ENCODE measurements at places on chromosomes 11 and 22. TPM values are rescaled to one million over a fixed set of nuclear protein-coding genes. Genes with fewer than 3 reads are reported as not detected.

- no peaks in the 10 kb centered on the region for H3K27me3 ChIP-seq
- H3K4me3 ChIP-seq, result no peak overlapping the region
- H3K36me3 ChIP-seq, result no peaks in the 10 kb centered on the region
- DNase-seq, result no peak
- no peak overlapping the region for H3K27ac ChIP-seq
Observed at GRCh38 chr11:74418509-74418895, 20.3 kb upstream of the PGM2L1 start.

Gene CARD16
- total RNA-seq, result 22.5 TPM

- no peaks in the 10 kb centered on the region for H3K36me3 ChIP-seq
- peak; percentile 62 for DNase-seq
- H3K27me3 ChIP-seq, result no peaks in the 10 kb centered on the region
- H3K4me3 ChIP-seq, result no peak overlapping the region
- no peaks in the 10 kb centered on the region for H3K4me1 ChIP-seq
Observed at GRCh38 chr11:2517386-2518064, 72.7 kb downstream of the KCNQ1 start.

Gene TMEM132A
- 3.6 TPM for total RNA-seq

Gene GUCY1A2
- 11.0 TPM for total RNA-seq

Gene OVOL1
- under 0.01 TPM for total RNA-seq

DNA sequence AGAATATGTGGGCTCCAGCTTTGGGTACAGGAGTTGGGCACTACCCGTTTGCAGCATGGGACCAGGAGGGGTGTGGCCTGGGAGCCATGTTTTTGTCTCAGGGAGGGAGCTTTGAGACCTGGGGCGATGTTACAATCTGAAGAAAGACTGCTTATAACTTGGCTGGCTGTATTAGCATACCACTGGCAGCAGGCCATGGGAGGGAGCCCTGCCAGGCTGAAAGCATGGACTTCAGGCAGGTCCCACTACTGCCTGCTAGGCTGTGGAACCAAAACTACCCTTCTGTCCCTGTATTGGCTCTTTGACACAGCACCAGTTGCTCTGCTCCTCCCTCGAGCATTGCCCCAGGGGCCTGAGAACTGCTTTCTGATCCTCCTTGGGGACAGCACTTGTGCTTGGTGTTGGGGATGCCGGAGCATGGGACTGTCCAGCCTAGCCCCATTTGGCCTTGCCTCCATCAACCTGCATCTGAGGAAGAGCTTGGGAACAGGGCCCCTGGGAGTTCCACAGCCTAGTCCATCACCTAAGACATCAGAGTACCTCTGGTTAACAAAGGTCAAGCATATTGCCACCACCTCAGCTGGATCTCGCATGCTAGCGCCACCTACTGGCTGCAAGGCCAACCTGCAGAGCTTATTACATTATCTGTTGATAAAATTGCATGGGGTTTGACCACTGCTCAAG, 217.4 kb downstream of the SBF2 start:
- peak; percentile 32 for DNase-seq
- H3K27me3 ChIP-seq, result no peaks in the 10 kb centered on the region
- no peaks in the 10 kb centered on the region for H3K4me1 ChIP-seq
- no peak overlapping the region for H3K27ac ChIP-seq
- no peaks in the 10 kb centered on the region for H3K36me3 ChIP-seq

DNA sequence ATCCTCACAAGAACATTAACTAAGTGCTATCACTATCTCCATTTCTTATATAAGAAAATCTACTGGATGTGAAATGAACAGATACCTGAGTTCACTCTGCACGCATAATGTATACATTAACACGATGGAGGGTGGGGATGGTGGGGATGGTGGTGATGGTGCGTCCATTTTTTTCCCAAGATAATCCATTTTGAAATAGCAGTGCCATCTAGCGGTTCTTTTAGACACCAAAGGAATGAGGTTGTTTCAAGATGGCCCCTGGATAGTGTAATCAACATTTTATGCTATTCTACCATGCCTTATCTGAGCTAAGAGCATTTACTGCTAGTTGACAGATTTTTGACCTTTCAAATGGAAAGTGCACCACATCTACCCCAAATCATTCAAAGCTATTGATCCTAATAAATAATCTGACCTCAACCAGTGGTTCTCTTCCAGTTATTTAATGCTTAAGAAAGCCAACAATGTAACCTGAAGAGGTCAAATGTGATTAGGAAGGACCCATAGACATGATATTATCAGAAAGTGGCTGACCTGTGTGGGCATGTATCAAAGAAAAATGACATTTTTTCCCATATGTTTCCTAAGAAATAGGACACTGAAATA, 714.7 kb upstream of the TENM4 start:
- no peaks in the 10 kb centered on the region for H3K36me3 ChIP-seq
- no peaks in the 10 kb centered on the region for H3K27me3 ChIP-seq
- no peak overlapping the region for H3K4me3 ChIP-seq
- DNase-seq, result no peak

- no peak overlapping the region for H3K4me3 ChIP-seq
- peaks cover 6% of the 10 kb centered on the region for H3K4me1 ChIP-seq
- DNase-seq, result peak; percentile 57
- H3K36me3 ChIP-seq, result no peaks in the 10 kb centered on the region
Observed at GRCh38 chr11:3101921-3102640, 44.9 kb upstream of the CARS1 start.

Gene APOBEC3B
- total RNA-seq, result 1.3 TPM

GRCh38 chr22:32720924-32721323, 80.6 kb upstream of the TIMP3 start:
- no peaks in the 10 kb centered on the region for H3K27me3 ChIP-seq
- no peak overlapping the region for H3K27ac ChIP-seq

- no peak overlapping the region for H3K4me3 ChIP-seq
- H3K27me3 ChIP-seq, result peaks cover 9% of the 10 kb centered on the region
- H3K27ac ChIP-seq, result no peak overlapping the region
- H3K36me3 ChIP-seq, result peaks cover 27% of the 10 kb centered on the region
- H3K4me1 ChIP-seq, result peaks cover 21% of the 10 kb centered on the region
Observed at GRCh38 chr11:61297746-61298145, 2.6 kb upstream of the VWCE start.
